ENCODE measurements at places on chromosomes 4 and X. TPM values are rescaled to one million over a fixed set of nuclear protein-coding genes. Genes with fewer than 3 reads are reported as not detected.

The F8 gene
- 28.2 TPM for total RNA-seq

The C4orf36 gene
- total RNA-seq: 2.1 TPM

The CTSO gene
- 27.4 TPM for total RNA-seq

The CCDC110 gene
- 2.3 TPM for total RNA-seq

The PCDH19 gene
- total RNA-seq: 2.8 TPM

The HS6ST2 gene
- 6.8 TPM for total RNA-seq

Measured in ureter (tissue), 1 donor.